ENCODE measurements at places on chromosomes 1 and 21. TPM values are rescaled to one million over a fixed set of nuclear protein-coding genes. Genes with fewer than 3 reads are reported as not detected.

CLDN8 gene
- total RNA-seq: not detected

NR1I3 gene
- not detected for total RNA-seq

PRDM16 gene
- total RNA-seq: 85.4 TPM

SSR2 gene
- 241 TPM for total RNA-seq

F13B gene
- not detected for total RNA-seq

ZSWIM5 gene
- total RNA-seq: 2.0 TPM

VCAM1 gene
- 77.6 TPM for total RNA-seq

RCC2 gene
- total RNA-seq: 27.7 TPM

A3GALT2 gene
- total RNA-seq: 0.54 TPM

PADI4 gene
- 0.42 TPM for total RNA-seq

APOBEC4 gene
- total RNA-seq: not detected

UBXN10 gene
- total RNA-seq: 0.28 TPM

TMPRSS15 gene
- not detected for total RNA-seq

- no peak within 1 kb of the TSS for H3K4me3 ChIP-seq
- no peak within 1 kb of the TSS for H3K27ac ChIP-seq
- H3K36me3 ChIP-seq: no peaks in the 10 kb centered on the region
- H3K4me1 ChIP-seq: no peaks in the 10 kb centered on the region
- no peak for DNase-seq
- no peaks in the 10 kb centered on the region for H3K27me3 ChIP-seq
Measured at GRCh38 chr1:1173793-1174415, at the start of gene TTLL10. Gene TTLL10, plus strand, starts transcription at chr1:1173880. Its CDS starts 5,336 bp downstream, at chr1:1179216.

DNA sequence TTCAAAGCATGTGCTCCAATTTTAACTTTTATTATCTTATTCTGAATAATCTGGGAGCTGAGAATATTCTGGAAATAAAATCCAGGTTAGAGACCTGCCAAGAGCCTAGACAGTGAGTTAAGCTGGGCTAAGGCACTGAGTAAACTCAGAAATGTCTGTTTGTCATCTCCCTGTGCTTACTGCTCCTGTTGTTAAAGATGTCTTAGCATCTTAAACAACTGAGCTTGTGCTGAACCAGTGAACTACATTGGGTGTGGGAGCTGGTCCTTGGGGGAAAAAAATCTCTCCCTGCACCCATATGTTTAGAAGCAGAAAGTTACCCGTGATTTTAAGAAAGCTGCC is 25.0 kb upstream of the AHCYL1 start:
- DNase-seq: no peak
- peaks cover 13% of the 10 kb centered on the region for H3K4me1 ChIP-seq
- H3K27ac ChIP-seq: peak overlapping the region; percentile 52
- H3K36me3 ChIP-seq: no peaks in the 10 kb centered on the region

- H3K27ac ChIP-seq: peak overlapping the region; percentile 73
- H3K36me3 ChIP-seq: no peaks in the 10 kb centered on the region
- DNase-seq: no peak
- peaks cover 20% of the 10 kb centered on the region for H3K4me1 ChIP-seq
- no peaks in the 10 kb centered on the region for H3K27me3 ChIP-seq
Measured at GRCh38 chr1:168636200-168636599, 59.8 kb downstream of the XCL1 start.

DNA sequence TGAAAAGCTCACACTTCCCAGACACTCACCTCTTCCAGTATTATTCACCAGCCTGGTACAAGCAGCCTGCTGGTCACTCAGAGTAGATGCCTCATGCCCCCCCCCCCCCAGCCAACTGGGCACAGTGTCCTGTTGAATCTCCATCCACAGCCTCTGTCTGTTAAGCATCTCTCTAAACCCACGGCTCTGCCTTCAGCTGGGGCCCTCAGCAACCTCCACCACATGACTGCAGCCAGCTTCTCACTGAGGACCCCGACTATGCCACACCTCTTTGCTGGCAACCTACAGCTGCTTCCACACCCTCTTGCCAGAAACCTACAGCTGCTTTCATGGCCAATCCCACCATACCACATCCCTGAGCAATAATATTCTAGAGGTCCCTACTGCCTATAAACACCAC is 113.1 kb downstream of the RHOU start:
- H3K27ac ChIP-seq: no peak overlapping the region
- no peak for DNase-seq
- no peak overlapping the region for H3K4me3 ChIP-seq
- no peaks in the 10 kb centered on the region for H3K27me3 ChIP-seq

DNA sequence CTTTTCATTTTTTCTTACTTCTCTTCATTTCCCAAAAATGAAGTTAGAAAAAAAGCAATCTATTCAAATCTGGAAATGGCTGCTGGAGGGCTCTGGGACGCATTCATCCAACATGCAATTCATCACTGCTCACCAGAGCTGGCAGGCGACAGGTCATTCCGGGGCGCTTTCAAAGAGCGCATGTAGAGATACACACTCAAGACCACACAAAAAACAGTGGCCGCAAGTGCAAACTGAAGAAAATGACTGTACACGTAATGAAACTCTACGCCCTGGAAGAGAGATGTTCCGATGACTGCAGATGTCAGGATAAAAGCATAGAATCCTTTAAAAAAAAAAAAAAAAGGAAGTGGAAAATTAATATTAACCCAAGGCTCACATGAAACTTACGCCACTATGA is 15.5 kb downstream of the LBR start:
- H3K4me3 ChIP-seq: no peak overlapping the region
- no peaks in the 10 kb centered on the region for H3K27me3 ChIP-seq
- DNase-seq: no peak
- H3K36me3 ChIP-seq: peaks cover 50% of the 10 kb centered on the region
- no peak overlapping the region for H3K27ac ChIP-seq
- H3K4me1 ChIP-seq: no peaks in the 10 kb centered on the region

DNA sequence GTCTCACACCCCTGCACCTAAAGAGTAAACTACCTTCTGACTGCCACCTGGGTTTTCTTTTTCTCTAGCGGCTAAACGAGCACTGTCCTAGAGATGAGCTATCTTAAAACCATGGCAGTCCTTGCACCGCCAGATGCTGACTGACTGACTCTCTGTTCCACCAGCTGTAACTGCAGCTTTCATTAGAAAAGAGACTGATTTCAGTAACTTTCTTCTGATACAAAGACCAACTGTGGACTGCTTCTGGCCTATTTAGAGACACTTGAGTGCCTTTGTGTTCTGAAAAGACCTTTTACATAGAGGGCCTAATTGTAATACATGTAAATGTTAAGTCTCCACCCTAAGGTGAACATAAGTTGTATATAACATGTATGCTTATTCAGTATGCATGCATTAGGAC is 152.5 kb downstream of the DISC1 start:
- no peak for DNase-seq
- no peak overlapping the region for H3K4me3 ChIP-seq
- no peak overlapping the region for H3K27ac ChIP-seq
- no peaks in the 10 kb centered on the region for H3K36me3 ChIP-seq
- H3K27me3 ChIP-seq: no peaks in the 10 kb centered on the region
- H3K4me1 ChIP-seq: peaks cover 6% of the 10 kb centered on the region

GRCh38 chr1:15031251-15031933 is 122.2 kb upstream of the TMEM51 start:
- no peaks in the 10 kb centered on the region for H3K36me3 ChIP-seq
- no peak for DNase-seq
- H3K4me1 ChIP-seq: no peaks in the 10 kb centered on the region
- no peak overlapping the region for H3K4me3 ChIP-seq
- no peaks in the 10 kb centered on the region for H3K27me3 ChIP-seq

DNA sequence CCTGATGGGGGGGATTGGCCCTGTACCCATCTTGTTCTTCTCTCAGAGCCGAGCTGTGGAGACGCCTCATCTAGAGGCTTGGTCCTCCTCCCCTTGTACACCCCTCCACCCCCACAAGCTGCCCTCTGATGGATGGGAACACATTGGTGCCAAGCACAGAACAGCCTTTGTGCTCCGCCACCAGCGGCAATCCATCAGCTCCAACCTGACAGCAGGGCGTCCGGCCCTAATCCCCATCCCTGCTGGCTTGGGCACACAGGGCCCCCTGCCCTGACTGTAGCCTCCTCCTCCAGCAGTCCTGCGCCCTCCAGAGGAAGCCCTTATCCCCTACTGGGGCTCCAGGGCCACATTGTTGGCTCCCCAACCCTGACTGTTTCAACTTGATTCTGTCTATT is 3.8 kb upstream of the MYOG start:
- no peaks in the 10 kb centered on the region for H3K36me3 ChIP-seq
- no peaks in the 10 kb centered on the region for H3K27me3 ChIP-seq
- DNase-seq: no peak

DNA sequence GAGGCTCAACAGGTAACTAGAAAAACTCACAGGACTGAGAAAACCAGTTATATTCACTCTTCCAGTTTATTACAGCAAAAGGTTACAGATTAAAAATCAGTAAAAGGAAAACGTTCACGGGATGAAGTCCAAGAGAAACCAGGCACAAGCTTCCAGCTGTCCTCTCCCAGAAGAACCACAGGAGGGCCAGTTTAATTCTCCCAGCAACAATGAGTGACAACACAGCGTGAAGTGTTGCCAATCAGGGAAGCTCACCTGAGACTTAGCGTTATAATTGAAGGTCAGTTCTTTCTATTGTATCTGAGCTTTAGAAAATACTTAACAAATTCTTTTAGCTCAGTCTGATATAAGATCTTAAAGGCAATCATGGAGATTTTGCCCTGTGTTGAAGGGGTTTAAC is 65.2 kb upstream of the TNR start:
- H3K27ac ChIP-seq: no peak overlapping the region
- H3K4me1 ChIP-seq: peaks cover 13% of the 10 kb centered on the region
- no peaks in the 10 kb centered on the region for H3K27me3 ChIP-seq
- no peaks in the 10 kb centered on the region for H3K36me3 ChIP-seq
- H3K4me3 ChIP-seq: no peak overlapping the region

GRCh38 chr21:45496151-45496967 is 45.9 kb downstream of the SLC19A1 start:
- H3K27ac ChIP-seq: no peak overlapping the region
- no peaks in the 10 kb centered on the region for H3K27me3 ChIP-seq
- peaks cover 72% of the 10 kb centered on the region for H3K36me3 ChIP-seq
- no peaks in the 10 kb centered on the region for H3K4me1 ChIP-seq
- H3K4me3 ChIP-seq: no peak overlapping the region

DNA sequence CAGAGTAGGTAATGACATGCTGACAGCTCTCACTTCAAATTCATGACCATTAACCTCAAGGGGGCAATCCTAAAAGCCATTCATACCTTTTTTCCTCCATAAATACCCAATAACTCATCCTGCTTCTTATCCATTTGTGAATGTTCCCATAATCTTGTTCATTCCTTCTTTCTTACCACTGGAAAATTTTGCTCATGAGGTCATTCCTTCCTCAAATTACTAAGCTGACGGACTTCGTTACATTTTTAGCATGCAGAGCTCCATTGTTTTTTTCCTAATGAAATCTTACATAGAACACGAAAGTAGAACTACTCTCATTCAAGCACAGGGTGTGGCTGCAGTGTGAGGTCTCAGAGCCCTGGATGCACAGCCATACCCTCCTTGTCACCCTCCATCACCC is 276.5 kb upstream of the DPYD start:
- no peak overlapping the region for H3K27ac ChIP-seq
- H3K27me3 ChIP-seq: no peaks in the 10 kb centered on the region
- no peak overlapping the region for H3K4me3 ChIP-seq
- DNase-seq: no peak
- no peaks in the 10 kb centered on the region for H3K36me3 ChIP-seq

- H3K4me1 ChIP-seq: no peaks in the 10 kb centered on the region
- no peaks in the 10 kb centered on the region for H3K36me3 ChIP-seq
- no peaks in the 10 kb centered on the region for H3K27me3 ChIP-seq
- no peak overlapping the region for H3K4me3 ChIP-seq
- H3K27ac ChIP-seq: no peak overlapping the region
Measured at GRCh38 chr1:11046270-11046566, 821 bp downstream of the MASP2 start.

DNA sequence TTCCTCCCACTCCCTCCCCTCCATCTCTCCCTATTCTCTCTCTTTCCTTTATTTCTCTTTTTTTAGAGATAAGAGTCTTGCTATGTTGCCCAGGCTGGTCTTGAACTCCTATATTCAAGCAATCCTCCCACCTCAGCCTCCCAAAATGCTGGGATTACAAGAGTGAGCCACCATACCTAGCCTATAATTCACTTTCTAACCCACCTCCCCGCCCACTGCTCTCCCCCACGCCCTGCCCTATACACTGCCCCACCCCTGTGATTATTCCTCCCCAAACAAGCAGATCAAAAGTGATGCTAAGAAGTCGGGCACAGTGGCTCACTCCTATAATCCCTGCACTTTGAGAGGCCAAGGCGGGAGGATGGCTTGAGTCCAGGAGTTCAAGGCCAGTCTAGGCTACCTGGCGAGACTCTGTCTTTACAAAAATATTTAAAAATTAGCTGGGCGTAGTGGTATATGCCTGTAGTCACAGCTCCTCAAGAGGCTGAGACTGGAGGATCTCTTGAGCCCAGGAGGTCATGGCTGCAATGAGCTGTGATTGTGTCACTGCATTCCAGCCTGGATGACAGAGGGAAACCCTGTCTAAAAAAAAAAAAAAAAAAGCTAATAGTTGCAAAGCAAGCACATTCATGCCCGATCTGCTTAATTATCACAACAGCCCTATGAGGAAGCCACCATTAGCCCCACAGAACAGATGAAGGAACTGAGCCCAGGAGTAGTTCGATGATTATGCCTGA is 12.8 kb upstream of the E2F2 start:
- H3K27ac ChIP-seq: no peak overlapping the region
- no peak overlapping the region for H3K4me3 ChIP-seq
- DNase-seq: no peak
- no peaks in the 10 kb centered on the region for H3K36me3 ChIP-seq
- peaks cover 22% of the 10 kb centered on the region for H3K4me1 ChIP-seq

- no peaks in the 10 kb centered on the region for H3K4me1 ChIP-seq
- H3K27me3 ChIP-seq: no peaks in the 10 kb centered on the region
- H3K36me3 ChIP-seq: no peaks in the 10 kb centered on the region
- no peak overlapping the region for H3K27ac ChIP-seq
Measured at GRCh38 chr1:8782955-8783354, 34.5 kb downstream of the RERE start.

GRCh38 chr1:218080863-218081262 is 204.2 kb upstream of the RRP15 start:
- no peaks in the 10 kb centered on the region for H3K36me3 ChIP-seq
- no peaks in the 10 kb centered on the region for H3K27me3 ChIP-seq
- no peak overlapping the region for H3K4me3 ChIP-seq
- no peak for DNase-seq
- no peaks in the 10 kb centered on the region for H3K4me1 ChIP-seq
- no peak overlapping the region for H3K27ac ChIP-seq

- DNase-seq: no peak
- H3K4me1 ChIP-seq: no peaks in the 10 kb centered on the region
- no peaks in the 10 kb centered on the region for H3K36me3 ChIP-seq
- no peaks in the 10 kb centered on the region for H3K27me3 ChIP-seq
Measured at GRCh38 chr1:41765152-41765551, 153.6 kb downstream of the HIVEP3 start.

DNA sequence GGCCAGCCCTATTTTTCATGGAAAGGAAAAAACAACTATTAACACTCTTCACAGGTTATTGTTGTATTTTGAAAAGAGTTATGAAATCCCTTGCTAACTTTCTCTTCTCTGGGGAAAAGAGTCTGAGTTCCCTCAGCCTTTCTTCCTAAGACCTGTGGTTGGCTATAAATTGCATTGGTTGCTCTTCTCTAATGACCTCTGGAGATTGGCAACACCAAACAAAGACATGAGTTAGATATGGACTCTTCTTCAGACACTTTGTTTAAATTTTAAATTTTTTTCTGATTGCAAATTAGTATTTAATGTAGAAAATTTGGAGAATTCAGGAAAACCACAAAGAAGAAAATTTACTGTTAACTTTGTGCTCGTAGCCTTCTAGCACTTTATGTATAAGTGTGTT is 275.7 kb downstream of the PBX1 start:
- no peaks in the 10 kb centered on the region for H3K4me1 ChIP-seq
- no peaks in the 10 kb centered on the region for H3K36me3 ChIP-seq
- no peaks in the 10 kb centered on the region for H3K27me3 ChIP-seq
- no peak overlapping the region for H3K4me3 ChIP-seq
